Effector memory CD8-positive, alpha-beta T cell (primary cell): ENCODE measurements at places on chromosomes 16 and 17.

GRCh38 chr16:15879255-15879811, 9.1 kb downstream of the CEP20 start:
- DNase-seq = no peak
- no peak overlapping the region for H3K27ac ChIP-seq
- no peak overlapping the region for H3K4me3 ChIP-seq
- H3K36me3 ChIP-seq = peaks cover 51% of the 10 kb centered on the region

- H3K27ac ChIP-seq = no peak overlapping the region
- no peak for DNase-seq
- no peak overlapping the region for H3K4me3 ChIP-seq
- no peaks in the 10 kb centered on the region for H3K36me3 ChIP-seq
- peaks cover 16% of the 10 kb centered on the region for H3K27me3 ChIP-seq
- peaks cover 7% of the 10 kb centered on the region for H3K4me1 ChIP-seq
Measured at GRCh38 chr17:17505610-17506171, 9.5 kb upstream of the RASD1 start.

DNA sequence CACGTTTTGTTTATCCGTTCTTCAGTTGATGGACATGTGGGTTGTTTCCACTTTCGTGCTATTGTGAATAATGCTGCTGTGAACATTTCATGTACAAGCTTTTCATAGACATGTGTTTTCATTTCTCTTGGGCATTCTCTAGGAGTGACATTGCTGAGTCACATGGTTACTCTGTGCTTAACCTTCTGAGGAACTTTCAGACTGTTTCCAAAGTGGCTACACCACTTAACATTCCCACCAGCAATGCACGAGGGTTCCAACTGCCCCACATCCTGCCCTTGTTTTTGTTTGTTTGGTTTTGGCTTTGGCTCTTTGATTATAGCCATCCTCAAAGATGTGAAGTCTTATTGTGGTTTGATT, 14.2 kb upstream of the PEMT start:
- no peaks in the 10 kb centered on the region for H3K36me3 ChIP-seq
- H3K4me3 ChIP-seq = no peak overlapping the region
- peaks cover 15% of the 10 kb centered on the region for H3K27me3 ChIP-seq
- no peak overlapping the region for H3K27ac ChIP-seq

DNA sequence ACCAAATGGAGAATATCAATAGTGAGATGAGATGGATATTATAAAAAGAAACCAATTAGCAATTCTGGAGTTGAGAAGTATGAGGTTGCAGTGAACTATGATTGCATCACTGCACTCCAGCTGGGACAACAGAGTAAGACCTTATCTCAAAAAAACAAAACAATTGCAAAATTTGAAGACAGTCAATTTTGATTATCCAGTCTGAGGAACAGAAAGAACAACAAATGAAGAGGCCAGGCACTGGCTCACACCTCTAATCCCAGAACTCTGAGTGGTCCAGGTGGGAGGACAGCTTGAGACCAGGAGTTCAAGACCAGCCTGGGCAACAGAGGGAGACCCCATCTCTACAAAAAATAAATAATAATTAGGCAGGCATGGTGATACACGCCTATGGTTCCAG, 35.0 kb downstream of the USP32 start:
- peaks cover 40% of the 10 kb centered on the region for H3K4me1 ChIP-seq
- no peak overlapping the region for H3K27ac ChIP-seq
- no peaks in the 10 kb centered on the region for H3K27me3 ChIP-seq
- no peak overlapping the region for H3K4me3 ChIP-seq

GRCh38 chr17:42872251-42872965, 21.4 kb downstream of the AOC3 start:
- no peak for DNase-seq
- no peaks in the 10 kb centered on the region for H3K36me3 ChIP-seq
- H3K27ac ChIP-seq = no peak overlapping the region
- H3K4me1 ChIP-seq = no peaks in the 10 kb centered on the region
